H54 (cell line): ENCODE measurements at places on chromosomes 16 and 17.

GRCh38 chr17:65030618-65031017 is 25.9 kb downstream of the GNA13 start:
- DNase-seq: no peak

DNA sequence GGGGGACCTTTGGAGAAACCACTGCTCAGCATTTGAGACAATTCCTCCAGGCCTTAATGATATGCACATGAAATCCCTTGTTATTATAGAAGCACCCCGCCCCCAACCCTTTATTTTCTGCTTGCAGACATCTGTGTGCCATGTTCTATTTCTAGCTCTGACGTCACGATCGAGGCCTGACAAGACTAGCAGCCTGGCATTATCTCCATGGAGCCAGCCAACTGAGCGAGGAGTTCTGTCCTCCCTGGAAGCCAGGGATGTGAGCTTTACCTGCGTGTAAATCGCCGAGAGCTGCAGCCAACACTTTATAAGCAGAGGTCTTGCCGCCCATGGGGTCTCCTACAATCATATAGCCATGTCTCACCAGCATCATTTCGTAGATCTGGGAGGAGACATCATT is 116.9 kb downstream of the DNAH3 start:
- no peak for DNase-seq

GRCh38 chr16:50765260-50765659 is 23.4 kb downstream of the CYLD start:
- DNase-seq: no peak

GRCh38 chr16:68356919-68357286 is 46.1 kb downstream of the PRMT7 start:
- no peak for DNase-seq

GRCh38 chr17:44989552-44990138 is 21.5 kb upstream of the C1QL1 start:
- DNase-seq: no peak

- no peak for DNase-seq
Observed at GRCh38 chr16:17261197-17261858, 209.4 kb downstream of the XYLT1 start.

- no peak for DNase-seq
Observed at GRCh38 chr16:7422036-7422888, 89.6 kb downstream of the RBFOX1 start.

GRCh38 chr16:64543441-64543840 is 578.4 kb downstream of the CDH11 start:
- DNase-seq: no peak

- DNase-seq: no peak
Observed at GRCh38 chr17:32946375-32947135, 18.6 kb downstream of the TMEM98 start.

DNA sequence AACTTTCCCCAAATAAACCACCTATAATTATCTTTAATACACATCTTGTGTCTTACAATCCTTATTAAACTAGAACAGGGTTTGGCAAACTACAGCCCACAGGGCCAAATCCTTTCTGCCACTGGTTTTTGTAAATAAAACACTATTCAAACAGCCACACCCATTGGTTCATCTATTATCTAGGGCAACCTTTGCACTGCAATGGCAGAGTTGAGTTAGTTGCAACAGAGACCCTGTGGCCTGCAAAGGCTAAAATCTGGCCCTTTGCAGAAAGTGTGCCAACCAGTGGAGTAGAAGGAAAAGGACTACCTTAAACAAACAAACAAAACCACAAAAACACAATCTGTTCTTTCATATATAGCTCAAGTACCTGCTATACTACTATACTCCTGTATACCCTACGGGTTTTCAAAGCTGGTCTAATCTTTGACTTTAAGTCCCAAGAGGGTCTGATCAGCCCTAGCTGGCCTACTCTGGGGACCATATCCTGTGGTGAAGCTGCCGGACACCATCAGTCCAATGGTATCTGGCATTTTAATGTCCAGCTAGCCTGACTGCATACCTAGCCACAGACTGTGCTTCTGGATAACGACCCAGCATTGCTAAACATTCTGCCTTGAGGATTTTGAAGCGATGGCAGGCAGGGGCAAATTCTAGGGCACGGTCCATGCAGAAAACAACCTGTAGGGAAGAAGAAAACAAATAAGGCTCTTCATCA is 23.3 kb downstream of the CNP start:
- no peak for DNase-seq

- no peak for DNase-seq
Observed at GRCh38 chr17:14805348-14805747, 459.8 kb downstream of the PMP22 start.

GRCh38 chr17:62033317-62033716 is 31.8 kb downstream of the MED13 start:
- no peak for DNase-seq
